ENCODE measurements at places on chromosomes 1 and 21.

GRCh38 chr1:154465621-154466195 lies 36.3 kb upstream of the TDRD10 start:
- DNase-seq, result no peak

- no peak for DNase-seq
Measured at GRCh38 chr1:87615491-87615890, 286.8 kb downstream of the LMO4 start.

DNA sequence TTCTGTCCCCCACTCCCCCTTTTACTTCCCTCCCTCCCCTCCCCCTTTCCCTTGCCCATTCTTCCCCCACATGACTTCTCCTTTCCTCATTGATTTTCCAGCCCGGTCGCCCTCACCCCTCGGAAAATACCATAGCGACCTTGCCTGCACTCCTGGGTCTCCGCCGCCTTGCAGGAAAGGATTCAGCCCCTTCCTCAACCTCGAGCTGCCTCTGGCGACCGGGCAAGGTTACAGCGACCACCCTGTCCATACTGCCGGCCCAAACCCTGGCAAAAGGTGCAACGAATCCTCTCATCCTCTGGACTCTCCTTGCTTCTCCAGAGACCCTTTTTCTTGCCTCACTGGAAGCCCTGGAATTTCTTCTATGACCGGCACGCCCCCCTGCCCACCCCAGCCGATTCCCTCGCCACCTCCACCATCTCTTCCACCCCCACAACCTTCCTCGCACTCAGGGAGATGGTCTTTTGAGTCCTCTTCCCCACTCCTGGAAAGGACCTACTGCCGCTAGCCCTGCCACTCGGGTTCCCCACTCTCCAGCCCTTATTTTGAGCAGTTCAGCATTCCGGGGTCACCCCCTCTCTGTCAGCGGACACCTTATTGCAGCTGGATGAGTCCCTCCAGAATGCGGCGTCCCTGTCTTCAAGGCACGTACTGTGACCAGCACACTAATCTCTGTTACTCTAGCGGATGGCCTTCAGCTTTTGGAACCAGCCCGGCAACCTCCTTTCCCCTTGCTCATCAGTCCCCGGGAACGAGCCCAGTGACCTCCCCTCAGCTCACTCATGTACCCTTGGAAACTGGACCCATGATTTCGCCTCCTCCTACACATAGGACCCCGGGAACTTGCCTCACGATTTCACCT lies 846 bp downstream of the NSUN4 start:
- DNase-seq, result no peak

DNA sequence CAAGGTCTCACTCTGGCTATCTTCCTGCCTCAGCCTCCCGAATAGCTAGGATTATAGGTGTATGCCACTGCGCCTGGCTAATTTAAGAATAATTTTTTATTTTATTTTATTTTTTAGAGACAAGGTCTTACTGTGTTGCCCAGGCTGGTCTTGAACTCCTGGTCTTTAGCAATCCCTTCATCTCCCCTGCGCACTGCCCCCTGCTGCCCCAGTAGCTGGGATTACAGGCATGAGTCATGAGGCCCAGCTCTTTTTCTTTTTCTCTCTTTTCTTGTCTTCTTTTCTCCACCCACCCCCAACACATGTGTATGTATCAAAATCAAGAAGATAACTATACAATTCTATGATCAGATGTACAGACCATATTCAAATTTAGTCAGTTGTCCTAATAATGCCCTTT lies 87.2 kb downstream of the PEX14 start:
- DNase-seq, result peak; percentile 5

DNA sequence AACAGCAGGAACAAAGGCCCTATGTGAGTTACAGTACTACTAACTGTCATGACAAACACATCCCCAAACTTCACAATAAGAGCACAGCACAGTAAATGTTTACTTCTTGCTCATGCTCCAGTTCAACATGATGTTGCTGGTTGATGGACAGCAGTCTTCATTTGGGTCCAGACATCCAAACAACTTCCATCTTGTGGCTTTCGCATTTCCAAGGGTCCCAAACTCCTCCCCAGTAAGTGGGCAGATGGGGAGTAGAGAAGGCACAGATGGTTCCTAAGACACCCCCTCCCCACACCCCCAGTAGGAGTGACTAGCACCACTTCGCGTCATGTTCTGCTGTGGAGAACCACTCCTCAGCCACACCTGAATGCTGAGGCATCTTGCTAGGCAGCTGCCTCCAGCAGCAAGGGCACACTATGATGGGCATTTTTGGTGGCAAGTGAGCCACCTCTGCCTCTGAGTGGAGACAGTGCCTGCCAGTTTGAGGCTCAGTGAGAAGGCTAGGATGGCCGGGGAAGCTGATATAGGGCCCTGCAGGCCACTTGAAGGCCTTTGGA lies 32.7 kb upstream of the CD2 start:
- no peak for DNase-seq

DNA sequence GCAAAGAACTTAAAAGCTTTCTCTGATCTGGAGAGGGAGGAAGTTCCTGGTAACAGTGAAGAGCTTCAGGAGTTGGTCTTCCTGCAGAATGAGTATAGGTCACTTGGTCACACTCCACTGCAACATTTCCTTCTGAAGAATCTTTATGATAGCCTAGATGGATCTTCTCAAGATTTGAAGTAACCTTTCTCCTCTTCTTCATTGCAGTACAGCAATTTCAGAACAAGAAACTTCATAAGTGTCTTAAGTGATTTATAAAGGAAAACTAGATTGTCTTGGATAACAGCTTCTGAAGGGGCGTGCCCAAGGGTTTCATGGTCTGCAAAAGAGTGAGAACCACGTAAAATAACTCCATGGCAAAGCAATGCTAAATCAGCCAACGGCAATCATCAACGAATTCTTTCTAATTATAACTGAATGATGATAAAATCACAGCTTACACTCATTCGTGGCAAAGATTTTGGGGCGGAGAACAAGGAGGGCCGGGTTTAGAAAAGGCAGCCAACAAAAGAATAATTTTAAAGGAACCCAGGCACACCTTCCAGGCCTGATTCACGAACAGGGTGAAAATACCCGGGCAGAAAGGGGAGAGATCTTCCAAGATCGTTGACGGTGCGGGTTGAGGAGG lies 53.9 kb upstream of the ASPM start:
- DNase-seq, result no peak

- no peak for DNase-seq
Measured at GRCh38 chr1:62271134-62271533, 48.1 kb downstream of the KANK4 start.

All from stimulated activated CD4-positive, alpha-beta T cell treated with anti-CD3 and anti-CD28 coated beads, Interleukin-1b, Interleukin-23, amount 100 ng/mL, for 48 hours (primary cell).